ENCODE measurements at places on chromosomes 1 and 21.

GRCh38 chr1:160465123-160465522, 57.9 kb downstream of the SLAMF6 start:
- DNase-seq = no peak

DNA sequence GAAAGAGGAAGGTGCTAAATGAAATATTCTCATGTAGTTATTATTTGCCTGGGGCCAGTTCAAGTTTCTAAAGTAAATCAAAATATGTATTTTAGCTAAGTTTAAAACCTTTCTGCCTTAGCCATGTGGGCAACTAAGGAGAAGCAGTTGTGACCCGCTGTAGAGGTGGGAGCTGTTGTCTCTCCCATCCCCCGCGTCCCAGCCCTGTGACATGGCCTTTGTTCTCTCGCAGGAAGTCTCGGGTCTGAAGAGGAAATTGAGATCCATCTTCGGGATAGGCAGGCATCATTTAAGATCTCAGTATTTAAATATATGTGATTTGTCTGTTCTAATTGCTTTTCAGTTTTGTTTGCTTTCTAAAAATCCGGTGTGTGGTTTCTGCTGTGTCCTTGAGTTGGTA, 121.5 kb downstream of the CAMTA1 start:
- no peak for DNase-seq

- peak; percentile 62 for DNase-seq
These were observed at the start of gene ARID4B for GRCh38 chr1:235327559-235328270. ARID4B (minus strand) TSS chr1:235328179; CDS start chr1:235326919, 1,260 bp downstream.

- DNase-seq = no peak
These were observed 1.6 kb downstream of the DDI2 start for GRCh38 chr1:15618655-15619525.

DNA sequence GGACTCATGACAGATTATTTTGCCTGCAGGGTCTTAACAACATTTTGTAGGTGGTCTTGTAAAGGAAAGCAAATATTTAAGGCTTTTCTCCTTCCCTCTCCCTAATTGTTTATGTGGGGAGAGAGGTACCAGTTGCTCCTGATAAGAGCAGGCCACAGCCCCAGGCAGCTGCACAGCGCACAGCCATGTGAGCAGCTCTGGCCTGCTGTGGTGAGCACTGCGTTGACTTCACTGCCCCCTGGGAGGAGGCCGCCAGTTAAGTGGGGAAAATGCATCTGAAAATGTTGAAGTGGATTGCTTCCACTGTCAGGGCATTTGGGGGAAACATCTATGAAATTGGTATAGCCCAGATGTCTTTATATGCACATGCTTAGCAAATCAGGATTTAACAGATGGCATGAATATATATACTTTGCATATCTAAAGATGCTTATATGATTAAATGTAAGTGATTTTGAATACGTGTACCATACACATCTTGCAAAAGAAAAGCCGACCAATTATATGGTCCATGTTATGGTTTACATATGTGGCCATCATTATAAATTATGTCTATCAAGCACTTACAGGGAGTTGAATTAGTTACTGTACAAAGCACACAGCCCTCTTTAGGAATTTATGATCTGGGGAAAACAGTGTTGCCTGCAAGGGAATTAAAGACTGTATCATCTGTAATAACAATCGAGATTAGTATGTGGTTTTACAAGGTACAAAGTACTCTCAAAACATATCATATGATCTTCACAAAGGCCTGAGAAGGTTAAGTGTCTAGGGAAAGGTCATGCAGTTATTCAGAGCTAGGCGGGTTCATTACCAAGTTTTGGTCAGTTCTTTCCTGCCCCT, 132.1 kb downstream of the RHOU start:
- DNase-seq = no peak

GRCh38 chr1:69459244-69459643, 108.5 kb upstream of the LRRC7 start:
- DNase-seq = no peak

GRCh38 chr21:31988492-31989290, 115.9 kb downstream of the HUNK start:
- DNase-seq = no peak

- DNase-seq = no peak
These were observed 106.5 kb upstream of the SLC45A1 start for GRCh38 chr1:8211251-8211882.

DNA sequence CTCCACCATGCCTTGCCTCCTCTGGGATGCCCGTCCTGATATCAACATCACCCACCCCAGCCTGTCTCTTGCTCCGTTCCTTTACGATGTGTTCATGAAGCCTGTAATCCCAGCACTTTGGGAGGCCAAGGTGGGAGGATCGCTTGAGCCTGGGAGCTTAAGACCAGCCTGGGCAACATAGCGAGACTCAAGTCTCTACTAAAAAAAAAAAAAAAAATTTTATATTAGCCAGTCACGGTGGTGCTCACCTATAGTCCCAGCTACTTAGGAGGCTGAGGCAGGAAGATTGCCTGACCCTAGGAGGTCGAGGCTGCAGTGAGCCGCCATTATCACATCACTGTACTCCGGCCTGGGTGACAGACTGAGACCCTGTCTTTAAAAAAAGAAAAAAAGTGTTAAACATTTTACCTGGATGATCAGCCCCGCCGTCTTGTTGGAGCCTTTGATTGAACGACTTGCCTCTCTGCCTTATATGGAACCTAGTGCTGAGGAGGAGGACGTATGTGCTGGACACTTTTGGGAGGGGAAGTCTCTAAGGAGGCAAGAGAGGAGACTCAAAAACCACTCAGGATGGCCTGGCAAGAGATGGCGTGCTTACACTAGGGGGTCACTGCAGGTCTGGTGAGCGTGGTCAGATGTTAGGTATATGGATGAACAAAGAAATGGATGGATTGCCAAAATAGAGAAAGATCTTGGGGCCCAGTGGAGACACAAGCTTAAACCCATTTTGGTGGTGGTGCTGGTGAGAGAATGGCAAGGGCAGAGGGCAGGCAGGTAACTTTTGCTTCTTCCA, 80.5 kb upstream of the IFFO2 start:
- DNase-seq = no peak

DNA sequence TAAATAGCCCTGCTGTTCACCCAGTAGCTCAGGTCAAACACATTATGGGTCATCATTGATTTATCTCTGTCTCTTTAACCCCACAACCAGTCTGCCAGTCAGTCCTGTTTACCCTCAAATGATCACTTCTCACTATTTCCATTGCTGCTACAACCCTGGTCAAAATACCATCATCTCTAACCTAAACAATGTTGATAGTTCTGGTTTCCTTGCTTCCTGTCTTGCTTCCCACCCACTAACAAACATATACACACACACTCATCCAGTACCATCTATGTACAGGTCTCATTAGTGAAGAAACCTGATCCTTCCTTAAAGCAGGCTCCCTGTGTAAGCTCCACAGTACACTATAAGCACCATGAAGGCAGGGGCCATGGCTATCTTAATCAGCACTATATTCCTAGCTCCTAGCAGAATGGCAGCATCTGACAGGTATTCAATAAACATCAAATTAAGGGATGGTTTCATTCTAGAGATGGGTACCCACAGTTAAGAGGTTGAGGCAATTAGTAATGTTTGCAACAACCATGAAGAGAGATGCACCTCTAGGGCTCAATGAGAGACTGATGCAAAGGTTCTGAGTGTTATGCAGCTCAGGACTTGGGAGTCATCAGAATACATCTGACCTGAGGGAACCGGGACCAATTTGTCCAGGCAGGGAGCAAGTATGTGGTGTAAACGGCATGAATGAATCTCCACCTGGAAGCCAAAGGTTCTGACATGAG, 10.0 kb upstream of the TGFBR3 start:
- no peak for DNase-seq
